Pancreas (tissue), 10 donors: ENCODE measurements at places on chromosomes 12 and 14. TPM values are rescaled to one million over a fixed set of nuclear protein-coding genes. Genes with fewer than 3 reads are reported as not detected.

MANSC4 gene
- 0.23 TPM for polyA plus RNA-seq

BICD1 gene
- 3.5 TPM for polyA plus RNA-seq

SERPINA9 gene
- not detected for polyA plus RNA-seq

SLCO1B1 gene
- not detected for polyA plus RNA-seq

- H3K36me3 ChIP-seq, result no peaks in the 10 kb centered on the region
- H3K4me3 ChIP-seq, result no peak overlapping the region
- no peaks in the 10 kb centered on the region for H3K27me3 ChIP-seq
- DNase-seq, result no peak
These were observed 3.1 kb downstream of the MTHFD1 start for GRCh38 chr14:64391113-64391725.
